Mucosa of gallbladder (tissue), 1 donor: ENCODE measurements at places on chromosomes 13 and 19. TPM values are rescaled to one million over a fixed set of nuclear protein-coding genes. Genes with fewer than 3 reads are reported as not detected.

DNA sequence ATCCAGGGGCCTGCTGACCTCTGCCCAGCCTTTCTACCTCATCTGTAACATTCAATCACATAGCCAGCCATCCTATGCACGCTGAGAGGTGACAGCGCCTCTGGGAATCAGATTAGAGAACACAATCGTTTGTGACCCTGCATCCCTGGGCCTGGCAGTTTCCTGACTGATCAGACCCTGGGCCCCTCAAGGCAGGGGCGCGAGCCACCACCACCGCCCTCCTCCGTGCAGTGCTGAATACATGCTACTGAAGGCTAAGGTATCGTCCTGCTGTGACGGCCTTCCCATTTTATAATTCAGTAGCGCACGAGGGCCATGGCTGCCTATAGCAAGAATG, 1.3 kb downstream of the TMTC4 start:
- DNase-seq = no peak

IGLON5 gene
- total RNA-seq = 0.37 TPM

- no peak for DNase-seq
Observed at GRCh38 chr13:25873242-25873612, 178.6 kb downstream of the SHISA2 start.

ZNF614 gene
- 8.7 TPM for total RNA-seq

GRCh38 chr13:113820813-113821651, 42.8 kb downstream of the GAS6 start:
- DNase-seq = peak; percentile 74

DNA sequence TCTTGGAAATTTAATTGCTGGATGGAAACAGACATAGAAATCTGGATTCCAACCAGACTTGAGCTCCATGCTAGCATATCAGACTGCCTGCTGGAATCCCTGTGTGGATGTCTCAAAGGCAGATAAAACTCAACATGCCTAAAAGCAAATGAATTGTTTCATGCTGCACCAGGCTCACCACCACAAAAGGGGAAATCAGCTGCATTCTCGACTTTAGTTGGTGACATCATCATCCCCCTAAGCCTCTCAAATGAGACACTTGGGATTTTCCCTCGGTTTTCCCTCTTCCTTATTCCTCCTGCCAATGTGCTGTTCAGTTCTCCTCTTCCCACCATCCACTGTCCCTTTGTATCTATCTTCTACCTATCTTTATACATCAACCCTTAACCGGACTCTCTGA, 134.3 kb downstream of the ZDHHC20 start:
- no peak for DNase-seq

DNA sequence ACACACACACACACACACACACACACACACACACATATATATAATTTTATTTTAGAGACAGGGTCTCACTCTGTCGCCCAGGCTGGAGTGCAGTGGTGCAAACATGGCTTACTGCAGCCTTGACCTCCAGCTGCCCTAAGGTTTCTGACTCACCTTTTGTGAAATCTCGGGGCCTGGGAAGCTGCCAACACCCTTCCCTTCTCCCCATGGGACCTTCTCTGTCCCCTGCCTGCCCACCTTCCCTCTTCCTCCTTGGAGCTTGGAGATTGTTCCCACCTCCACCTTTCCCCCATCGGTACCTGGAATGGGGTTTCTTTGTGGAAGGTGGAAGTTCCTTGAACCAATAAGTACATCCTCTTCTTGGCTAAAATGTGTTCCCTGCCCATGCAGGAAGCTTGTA, 6.3 kb downstream of the ARRDC5 start:
- DNase-seq = no peak
